ENCODE measurements at places on chromosomes 3 and 15.

- DNase-seq, result no peak
These were observed 47.0 kb upstream of the LRRFIP2 start for GRCh38 chr3:37221407-37221806.

GRCh38 chr3:170274641-170275040 lies 52.4 kb downstream of the PRKCI start:
- DNase-seq, result no peak

DNA sequence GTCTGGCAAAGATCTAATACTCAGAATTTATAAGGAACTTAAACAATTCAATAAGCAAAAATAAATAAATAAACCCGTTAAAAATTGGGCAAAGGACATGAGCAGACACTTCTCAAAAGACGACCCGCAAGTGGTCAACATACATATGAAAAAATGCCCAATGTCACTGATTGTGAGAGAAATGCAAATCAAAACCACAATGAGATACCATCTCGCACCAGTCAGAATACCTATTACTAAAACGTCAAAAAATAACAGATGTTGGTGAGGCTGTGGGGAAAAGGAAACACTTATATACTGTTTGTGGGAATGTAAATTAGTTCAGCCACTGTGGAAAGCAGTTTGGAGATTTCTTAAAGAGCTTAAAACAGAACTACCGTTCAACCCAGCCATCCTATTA lies 188.0 kb upstream of the MRPL3 start:
- no peak for DNase-seq

DNA sequence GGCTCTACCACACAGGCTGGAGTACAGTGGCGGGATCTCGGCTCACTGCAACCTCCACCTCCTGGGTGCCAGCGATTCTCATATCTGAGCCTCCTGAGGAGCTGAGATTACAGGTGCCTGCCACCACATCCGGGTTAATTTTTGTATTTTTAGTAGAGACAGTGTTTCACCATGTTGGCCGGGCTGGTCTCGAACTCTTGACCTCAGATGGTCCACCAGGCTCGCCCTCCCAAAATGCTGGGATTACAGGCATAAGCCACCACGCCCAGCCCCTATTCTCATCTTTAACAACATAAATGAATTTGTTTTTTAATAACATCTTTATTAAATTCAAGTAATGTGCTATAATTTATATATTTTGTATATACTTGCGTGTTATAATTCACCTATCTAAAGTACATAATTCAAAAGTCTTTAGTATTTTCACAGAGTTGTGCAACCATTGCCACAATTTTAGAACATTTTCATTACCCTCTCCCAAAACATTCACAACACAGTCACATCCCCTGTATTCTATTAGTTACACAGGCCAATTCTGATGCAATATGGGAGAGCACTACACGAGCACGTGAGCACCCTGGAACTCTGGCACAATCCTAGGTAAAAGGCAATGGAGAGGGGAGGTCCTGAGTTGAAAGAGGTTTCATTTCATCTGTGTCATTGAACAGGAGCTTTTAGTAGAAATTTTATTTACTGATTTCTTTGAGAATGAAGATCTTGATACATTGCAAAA lies 21.2 kb upstream of the MTMR14 start:
- DNase-seq, result no peak

DNA sequence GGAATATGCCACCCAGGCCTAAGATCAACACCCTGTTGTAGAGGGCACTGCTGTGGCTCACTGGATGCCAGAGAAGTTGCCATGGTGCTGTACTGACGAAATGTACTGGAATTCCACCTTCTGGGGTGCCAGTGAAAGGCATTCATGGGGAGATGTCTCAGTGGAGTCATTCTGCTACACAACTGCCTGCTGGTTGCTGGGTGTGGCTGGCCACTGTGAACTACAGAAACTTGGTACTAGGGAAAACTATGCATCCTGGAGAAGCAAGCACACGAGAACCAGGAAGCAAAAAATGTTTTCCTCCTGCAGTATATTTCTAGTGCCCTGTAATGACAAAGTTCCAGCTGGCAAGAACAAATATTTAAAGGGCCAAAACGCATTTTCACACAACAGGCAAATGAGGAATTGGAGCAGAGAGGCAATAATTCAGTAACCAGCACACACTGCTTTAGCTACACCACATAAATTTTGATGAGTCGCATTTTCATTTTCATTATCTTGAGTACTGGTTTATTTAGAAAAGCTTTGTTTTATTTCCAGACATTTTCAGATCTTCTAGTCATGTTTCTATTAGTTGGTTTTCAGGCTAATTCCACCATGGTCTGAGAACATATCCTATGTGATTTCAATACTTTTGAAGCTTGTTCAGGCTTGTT lies 18.3 kb upstream of the RFX7 start:
- no peak for DNase-seq

All from GM12891 (cell line).